ENCODE measurements at places on chromosomes 3 and 15. TPM values are rescaled to one million over a fixed set of nuclear protein-coding genes. Genes with fewer than 3 reads are reported as not detected.
A peak's percentile ranks its signal among the peaks of the same experiment; 100 is the strongest.

Gene PRSS50
- polyA plus RNA-seq = 0.13 TPM

Gene SNAPC5
- polyA plus RNA-seq = 63.6 TPM

Gene MB21D2
- 0.17 TPM for polyA plus RNA-seq

Gene BOC
- polyA plus RNA-seq = not detected

DNA sequence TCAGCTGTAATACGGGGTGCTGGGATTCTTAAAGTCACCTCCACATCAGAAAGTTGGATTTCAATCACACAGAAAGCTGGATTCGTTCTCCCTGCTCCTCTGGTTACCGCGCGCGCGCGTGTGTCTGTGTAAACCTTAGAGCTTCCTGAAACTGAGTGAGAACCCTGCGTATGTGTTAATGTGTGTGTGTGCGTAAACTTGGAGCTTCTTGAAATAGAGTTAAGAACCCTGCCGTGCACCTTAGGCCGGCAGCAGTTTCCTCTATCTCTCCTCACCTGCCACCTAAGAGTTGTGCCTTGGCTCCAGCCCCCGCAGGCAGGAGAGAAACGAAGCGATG is 531 bp downstream of the LZTFL1 start:
- no peak for DNase-seq
- H3K27me3 ChIP-seq = no peaks in the 10 kb centered on the region
- H3K4me3 ChIP-seq = peak overlapping the region; percentile 78
- no peaks in the 10 kb centered on the region for H3K36me3 ChIP-seq

DNA sequence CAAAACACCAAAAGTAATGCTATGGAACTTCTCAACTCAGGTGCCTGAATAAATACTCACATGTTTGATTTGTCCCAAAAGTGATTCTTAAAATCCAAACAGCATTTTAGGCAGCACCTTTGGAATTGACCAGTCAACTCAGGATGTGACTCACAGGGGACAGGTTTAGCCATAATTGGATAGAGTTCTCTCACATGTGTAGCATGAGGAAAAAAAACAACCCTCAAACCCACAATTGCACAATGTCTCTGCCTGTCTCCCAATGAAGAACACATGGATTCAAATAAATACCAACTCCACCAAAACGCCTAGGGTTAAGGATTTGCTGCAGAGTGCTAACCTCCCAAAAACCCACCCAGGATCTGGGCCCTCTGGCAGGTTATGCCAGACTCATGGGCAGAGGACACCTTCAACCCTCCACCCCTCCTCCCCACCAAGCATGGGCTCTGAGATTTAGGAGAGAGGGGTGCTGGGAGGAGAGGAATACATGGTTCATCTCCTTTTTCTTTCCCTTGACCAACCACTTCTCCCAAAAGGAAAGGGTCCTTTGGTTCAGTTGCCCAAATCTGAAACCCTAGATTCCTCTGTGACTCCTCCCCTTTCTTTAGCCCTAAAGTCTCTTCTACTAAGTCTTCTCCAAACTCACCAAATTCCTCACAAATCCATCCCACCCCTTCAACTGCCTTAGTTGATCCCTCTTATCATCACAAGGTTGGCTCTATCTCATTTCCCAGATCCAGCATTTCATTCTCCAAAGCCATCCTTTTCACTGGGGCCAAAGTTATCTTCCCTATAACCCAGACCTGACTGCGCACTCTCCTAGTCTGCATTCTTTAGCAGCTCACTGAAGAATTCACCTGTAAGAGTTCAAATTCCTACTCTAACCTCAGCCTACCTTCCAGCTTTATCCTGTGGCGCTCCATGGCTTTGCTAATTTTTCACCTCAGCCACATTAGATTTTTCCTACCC is 7.7 kb downstream of the RYK start:
- no peak overlapping the region for H3K4me3 ChIP-seq
- H3K4me1 ChIP-seq = peaks cover 35% of the 10 kb centered on the region
- DNase-seq = no peak
- no peaks in the 10 kb centered on the region for H3K27me3 ChIP-seq

Gene CYP11A1
- not detected for polyA plus RNA-seq

DNA sequence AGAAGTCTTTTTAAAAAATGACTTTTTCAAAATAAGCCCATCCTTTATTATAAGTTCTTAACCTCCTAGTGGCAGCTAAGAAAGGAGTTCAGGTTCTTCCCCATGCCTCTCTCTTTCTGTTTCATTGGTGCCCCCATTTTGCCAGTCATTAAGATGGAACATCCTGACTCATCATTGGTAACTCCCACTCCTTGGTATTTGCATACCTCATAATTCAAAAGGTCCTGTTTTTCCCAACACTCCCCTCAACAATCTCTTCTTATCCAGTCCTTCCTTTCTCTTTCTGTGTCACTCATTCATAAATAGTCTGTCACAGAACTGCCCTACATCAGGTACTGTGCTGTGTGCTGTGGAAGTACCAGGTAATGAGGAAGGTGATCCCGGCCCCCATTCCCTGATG is 394.0 kb downstream of the FOXP1 start:
- no peaks in the 10 kb centered on the region for H3K27me3 ChIP-seq
- H3K4me1 ChIP-seq = no peaks in the 10 kb centered on the region
- no peaks in the 10 kb centered on the region for H3K36me3 ChIP-seq
- no peak overlapping the region for H3K27ac ChIP-seq
- no peak for DNase-seq

Gene DNAH12
- not detected for polyA plus RNA-seq

DNA sequence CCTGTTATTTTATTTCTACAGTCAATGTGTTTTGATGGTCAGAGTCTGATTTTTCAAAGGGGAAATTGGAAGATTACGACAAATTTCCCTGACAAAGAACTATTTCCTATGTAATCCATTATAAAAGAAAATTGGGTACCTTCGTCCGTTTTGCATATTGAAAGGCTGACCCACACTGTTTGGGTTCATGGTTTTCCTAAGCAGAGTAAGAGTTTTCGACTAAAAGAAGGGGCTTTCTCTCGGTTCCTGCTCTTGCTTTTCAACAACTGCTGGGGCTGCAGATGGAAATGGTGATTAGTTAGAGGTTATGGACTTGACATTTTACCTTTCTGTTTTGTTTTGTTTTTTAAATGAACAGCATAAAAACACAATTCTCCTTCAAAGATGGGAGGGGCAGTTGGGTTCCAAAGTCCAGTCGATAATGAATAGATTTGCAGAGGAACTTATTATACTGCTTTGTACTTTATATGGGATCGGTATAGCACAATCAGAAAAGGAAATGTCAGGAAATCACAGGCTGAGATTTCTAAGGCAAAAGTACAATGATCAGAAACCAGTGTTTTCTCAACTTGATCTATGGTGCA is 978 bp downstream of the KCNMB2 start:
- H3K27me3 ChIP-seq = no peaks in the 10 kb centered on the region
- no peaks in the 10 kb centered on the region for H3K36me3 ChIP-seq
- no peaks in the 10 kb centered on the region for H3K4me1 ChIP-seq
- H3K4me3 ChIP-seq = no peak overlapping the region

GRCh38 chr3:46651084-46651483 is 38.8 kb downstream of the FAM240A start:
- H3K4me3 ChIP-seq = no peak overlapping the region
- H3K36me3 ChIP-seq = no peaks in the 10 kb centered on the region
- H3K27ac ChIP-seq = no peak overlapping the region

DNA sequence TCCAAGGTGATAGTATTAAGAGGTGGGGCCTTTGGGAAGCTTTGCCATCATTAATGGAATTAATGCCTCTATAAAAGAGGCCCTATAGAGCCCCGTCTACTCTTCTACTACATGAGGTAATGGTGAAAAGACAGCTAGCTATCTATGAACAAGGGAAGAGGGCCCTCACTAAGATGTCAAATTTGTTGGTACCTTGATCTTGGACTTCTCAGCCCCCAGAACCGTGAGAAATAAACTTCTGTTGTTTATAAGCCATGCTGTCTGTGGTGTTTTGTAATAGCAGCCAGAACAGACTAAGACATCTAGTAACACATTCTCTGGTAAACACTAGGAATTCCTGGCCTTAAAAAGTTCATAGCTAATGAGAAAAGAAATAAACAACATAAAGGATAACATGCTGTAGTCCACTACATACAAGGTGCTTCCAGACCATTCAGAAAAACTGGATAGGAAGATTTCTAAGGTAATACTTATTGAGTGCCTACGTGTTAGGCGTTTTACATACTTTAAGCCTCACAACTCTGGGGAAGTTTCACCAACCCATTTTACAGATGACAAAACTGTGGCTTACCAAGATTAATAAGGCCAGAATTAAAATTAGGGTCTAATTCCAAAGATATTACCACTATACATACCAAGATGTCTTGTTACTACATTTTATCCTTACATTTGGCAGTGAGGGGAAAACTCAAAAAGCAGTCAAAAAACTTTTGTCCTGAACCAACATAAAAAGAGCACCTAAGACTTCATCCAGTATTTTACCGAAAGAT is 3.2 kb downstream of the UBE3A start:
- H3K4me1 ChIP-seq = peaks cover 57% of the 10 kb centered on the region
- H3K27me3 ChIP-seq = no peaks in the 10 kb centered on the region
- no peak overlapping the region for H3K4me3 ChIP-seq
- no peak for DNase-seq
- H3K36me3 ChIP-seq = no peaks in the 10 kb centered on the region

GRCh38 chr3:172685331-172686214 is 25.3 kb downstream of the NCEH1 start:
- no peak overlapping the region for H3K27ac ChIP-seq
- H3K27me3 ChIP-seq = no peaks in the 10 kb centered on the region
- no peak overlapping the region for H3K4me3 ChIP-seq
- no peaks in the 10 kb centered on the region for H3K36me3 ChIP-seq
- H3K4me1 ChIP-seq = no peaks in the 10 kb centered on the region

Gene CELF6
- polyA plus RNA-seq = not detected

- no peak for DNase-seq
- H3K27me3 ChIP-seq = no peaks in the 10 kb centered on the region
- H3K27ac ChIP-seq = no peak overlapping the region
Observed at GRCh38 chr3:55621648-55622047, 134.5 kb upstream of the WNT5A start.

Gene SCN5A
- polyA plus RNA-seq = not detected

Gene IL16
- 310 TPM for polyA plus RNA-seq

- no peak for DNase-seq
- H3K27ac ChIP-seq = no peak overlapping the region
- no peaks in the 10 kb centered on the region for H3K27me3 ChIP-seq
- no peaks in the 10 kb centered on the region for H3K4me1 ChIP-seq
- H3K4me3 ChIP-seq = no peak overlapping the region
Observed at GRCh38 chr3:39196671-39197356, 4.4 kb upstream of the XIRP1 start.

GRCh38 chr3:186798239-186798874 is 7.9 kb downstream of the RFC4 start:
- peaks cover 15% of the 10 kb centered on the region for H3K36me3 ChIP-seq
- no peak overlapping the region for H3K27ac ChIP-seq
- H3K4me1 ChIP-seq = no peaks in the 10 kb centered on the region
- H3K4me3 ChIP-seq = no peak overlapping the region

DNA sequence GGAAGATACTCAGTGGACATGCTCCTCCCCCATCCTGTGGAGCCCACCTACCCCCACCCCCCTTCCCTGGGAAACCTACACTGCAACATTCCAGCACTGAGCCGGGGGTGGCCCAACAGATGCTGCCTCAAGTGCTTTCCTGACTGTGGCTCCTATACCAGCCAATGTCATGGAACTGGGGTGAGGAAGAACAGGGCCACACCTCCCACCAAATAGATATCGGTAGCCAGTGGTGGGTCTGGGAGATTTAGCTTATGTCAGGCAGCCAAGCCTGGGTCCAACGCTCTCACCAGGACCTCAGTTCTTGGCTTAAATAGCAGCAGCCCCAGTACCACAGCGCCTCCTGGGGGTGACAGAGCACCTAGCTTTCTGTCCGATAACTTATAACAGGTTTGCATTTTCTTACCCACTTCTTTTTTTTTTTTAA is 30.3 kb downstream of the CDC25A start:
- H3K4me3 ChIP-seq = no peak overlapping the region
- H3K27me3 ChIP-seq = no peaks in the 10 kb centered on the region
- no peaks in the 10 kb centered on the region for H3K36me3 ChIP-seq
- H3K4me1 ChIP-seq = no peaks in the 10 kb centered on the region
- H3K27ac ChIP-seq = no peak overlapping the region

Gene ATP13A5
- not detected for polyA plus RNA-seq

DNA sequence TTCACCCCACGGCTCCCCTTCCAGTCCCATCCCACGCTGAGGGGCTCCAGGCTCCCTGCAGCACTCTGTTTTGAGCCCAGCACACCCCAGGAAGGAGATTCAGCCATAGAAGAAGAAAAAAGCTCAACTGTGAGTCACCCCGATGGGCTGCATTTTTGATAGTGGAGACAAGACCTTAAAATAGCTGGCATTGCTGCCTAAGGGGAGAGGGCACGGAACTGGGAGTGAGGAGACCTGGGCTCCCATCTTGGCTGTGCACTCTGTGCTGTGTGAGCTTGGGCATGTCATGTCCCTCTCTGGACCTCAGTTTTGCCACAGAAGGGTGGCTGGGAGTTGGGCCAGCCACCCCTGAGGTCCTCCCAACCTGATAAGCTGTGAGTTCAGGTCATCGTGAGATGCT is 57.2 kb upstream of the SMAD6 start:
- no peak overlapping the region for H3K4me3 ChIP-seq
- no peaks in the 10 kb centered on the region for H3K27me3 ChIP-seq
- no peaks in the 10 kb centered on the region for H3K4me1 ChIP-seq
- H3K27ac ChIP-seq = no peak overlapping the region
- DNase-seq = no peak

GRCh38 chr3:46609944-46610722 is 2.2 kb upstream of the FAM240A start:
- no peak overlapping the region for H3K27ac ChIP-seq
- DNase-seq = no peak
- H3K36me3 ChIP-seq = no peaks in the 10 kb centered on the region
- H3K4me1 ChIP-seq = no peaks in the 10 kb centered on the region
- no peak overlapping the region for H3K4me3 ChIP-seq

DNA sequence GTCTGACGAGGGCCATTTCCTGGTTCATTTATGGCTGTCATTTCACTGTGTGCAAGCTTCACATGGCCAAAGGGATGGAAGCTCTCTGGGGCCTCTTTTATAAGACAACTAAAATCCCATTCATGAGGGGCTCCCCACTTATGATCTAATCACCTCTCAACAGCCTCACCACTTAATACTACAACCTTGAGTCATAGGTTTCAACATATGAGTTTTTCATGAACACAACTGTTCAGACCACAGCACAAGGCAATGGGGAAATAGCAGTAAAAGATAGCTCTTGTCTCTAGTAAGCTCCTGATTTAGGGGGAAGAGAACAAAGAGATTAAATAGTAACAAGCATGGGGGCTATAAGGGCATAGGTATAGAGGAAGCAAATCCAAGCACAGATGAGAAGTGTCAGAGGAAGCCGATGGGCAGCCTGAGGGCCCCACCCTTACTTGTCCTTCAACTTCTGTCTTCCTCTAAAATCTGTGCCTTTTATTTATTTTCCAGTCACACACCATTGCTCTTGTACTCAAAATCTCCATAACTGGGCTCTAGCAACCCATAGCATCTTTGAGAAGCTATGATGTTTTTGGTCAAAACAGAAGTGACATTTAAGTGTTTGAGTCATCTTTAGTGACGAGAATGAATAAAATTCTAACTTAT is 329.1 kb downstream of the UNC13C start:
- DNase-seq = no peak
- H3K27me3 ChIP-seq = no peaks in the 10 kb centered on the region
- H3K36me3 ChIP-seq = no peaks in the 10 kb centered on the region
- H3K27ac ChIP-seq = no peak overlapping the region

All from CD8-positive, alpha-beta memory T cell (primary cell).